ENCODE measurements at places on chromosomes 4 and X.
A peak's percentile ranks its signal among the peaks of the same experiment; 100 is the strongest.

DNA sequence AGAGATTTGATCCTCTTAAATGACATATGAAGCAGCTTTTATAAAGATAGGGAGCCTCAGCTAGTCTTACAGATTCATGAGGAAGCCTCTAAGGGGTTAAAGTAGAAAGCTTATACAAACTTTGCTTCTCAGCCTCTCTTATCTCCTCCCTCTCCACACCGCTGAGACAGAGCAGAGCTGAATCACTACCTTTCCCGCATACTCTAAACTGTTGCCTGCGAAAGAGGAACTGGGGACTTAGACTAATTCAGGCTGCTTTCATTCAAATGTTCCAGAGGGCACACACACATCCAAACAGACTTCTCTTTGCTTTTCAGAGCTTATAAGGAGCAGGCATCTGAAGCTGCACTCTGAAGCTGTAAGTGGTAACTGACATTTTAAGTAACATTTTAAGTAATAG lies at the start of gene SERTM2:
SERTM2 (plus strand) TSS at position 169 of the 400 bp plus-strand sequence. CDS start 7,213 bp downstream, outside the sequence.
- no peak for DNase-seq

- no peak for DNase-seq
Observed at GRCh38 chr4:153927451-153927850, 138.6 kb upstream of the SFRP2 start.

GRCh38 chrX:148995661-148996060 lies 495.2 kb downstream of the AFF2 start:
- DNase-seq: no peak

DNA sequence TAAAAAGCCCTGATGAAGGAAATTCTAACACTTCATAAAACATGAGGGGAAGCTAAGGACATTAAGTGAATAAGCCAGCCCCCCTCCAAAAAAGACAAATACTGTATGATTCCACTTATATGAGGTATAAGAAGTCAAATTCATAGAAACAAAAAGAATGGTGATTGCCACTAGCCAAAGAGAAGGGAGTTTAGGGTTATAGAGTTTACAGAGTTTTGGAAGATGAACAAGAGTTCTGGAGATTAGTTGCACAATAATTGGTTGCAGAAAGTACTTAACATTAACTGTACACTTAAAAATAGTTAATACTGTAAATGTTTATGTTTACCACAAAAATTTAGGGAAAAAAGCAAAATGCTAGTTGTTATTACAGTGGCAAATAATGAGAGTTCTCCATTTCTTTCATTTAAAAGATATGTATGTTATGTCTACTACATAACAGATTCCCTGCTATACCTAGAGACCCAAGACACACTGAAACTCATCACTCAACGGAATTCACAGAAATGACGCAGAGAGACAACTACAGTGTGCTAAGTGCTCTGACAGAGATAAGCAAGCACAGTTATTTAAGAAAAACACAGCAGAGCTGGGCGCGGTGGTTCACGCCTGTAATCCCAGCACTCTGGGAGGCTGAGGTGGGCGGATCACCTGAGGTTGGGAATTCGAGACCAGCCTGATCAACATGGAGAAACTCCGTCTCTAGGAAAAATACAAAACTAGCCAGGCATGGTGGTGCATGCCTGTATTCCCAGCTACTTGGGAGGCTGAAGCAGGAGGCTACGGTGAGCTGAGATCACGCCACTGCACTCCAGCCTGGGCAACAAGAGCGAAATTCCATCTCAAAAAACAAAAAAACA lies 37.2 kb downstream of the EIF4E start:
- no peak for DNase-seq

DNA sequence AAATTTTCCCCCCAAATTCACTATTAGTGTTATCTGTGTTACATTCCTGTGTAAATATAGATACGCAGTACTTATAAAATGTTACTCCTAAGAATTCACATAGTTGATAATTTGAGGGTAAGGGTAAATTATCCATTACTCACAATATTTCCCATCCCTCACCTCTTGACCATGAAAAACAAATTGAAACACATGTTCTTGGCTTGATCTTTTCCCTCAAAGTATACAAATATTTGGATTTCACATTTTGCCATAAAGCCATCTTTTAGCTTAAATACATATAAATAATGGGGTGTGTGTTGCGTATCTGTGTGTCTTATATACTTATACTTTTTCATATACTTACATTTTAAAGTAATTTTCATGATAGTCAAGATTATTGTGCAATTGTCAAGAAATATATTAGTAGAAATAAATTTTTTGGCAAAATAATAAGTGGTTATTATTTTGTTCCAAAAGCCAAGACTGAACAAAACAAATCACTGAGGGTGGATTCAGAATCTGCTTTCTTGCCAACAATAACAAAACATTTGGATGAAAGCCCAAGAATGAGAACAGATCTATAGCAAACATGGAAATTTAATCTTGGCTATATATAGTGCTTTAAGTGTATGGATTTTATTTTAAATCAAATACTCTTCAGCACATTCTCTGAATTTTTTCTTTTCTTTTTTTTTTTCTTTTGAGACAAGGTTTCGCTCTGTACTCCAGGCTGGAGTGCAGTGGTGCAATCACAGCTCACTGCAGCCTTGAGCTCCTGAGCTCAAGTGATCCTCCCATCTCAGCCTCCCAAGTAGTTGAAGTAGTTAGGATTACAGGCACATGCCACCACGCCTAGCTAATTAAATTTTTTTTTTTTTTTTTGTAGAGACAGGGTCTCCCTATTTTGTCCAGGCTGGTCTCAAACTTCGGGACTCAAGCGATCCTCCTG lies 48.5 kb upstream of the PRSS48 start:
- no peak for DNase-seq

- DNase-seq: no peak
Observed at GRCh38 chrX:83022020-83022419, 486.1 kb upstream of the POU3F4 start.

DNA sequence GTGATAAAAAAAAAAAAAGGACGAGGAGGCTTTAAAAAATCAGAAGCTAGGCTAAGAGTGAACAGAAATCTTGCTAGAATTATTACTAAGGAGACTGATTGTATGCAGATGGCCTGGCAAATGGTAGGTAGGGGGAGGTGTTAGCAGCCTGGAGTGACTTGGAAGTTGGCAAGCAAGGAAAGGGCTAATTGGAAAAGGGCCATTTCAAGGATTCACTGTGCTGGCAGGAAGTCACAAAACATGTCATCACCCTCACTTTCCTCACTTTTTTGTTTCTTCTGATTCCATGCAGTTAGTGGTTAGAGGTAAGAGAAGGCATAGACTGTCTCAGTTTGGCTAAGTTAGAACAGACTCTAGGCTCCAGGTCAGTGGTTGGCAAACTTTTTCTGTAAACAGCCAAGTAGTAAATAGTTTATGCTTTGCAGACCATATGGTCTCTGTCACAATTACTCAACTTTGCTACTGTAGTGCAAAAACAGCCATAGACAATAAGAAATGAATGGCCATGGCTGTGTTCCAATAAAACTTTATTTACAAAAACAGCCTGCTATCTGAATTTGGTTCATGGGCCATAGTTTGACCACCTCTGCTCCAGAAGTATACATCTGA lies 646.5 kb upstream of the ACTRT1 start:
- no peak for DNase-seq

DNA sequence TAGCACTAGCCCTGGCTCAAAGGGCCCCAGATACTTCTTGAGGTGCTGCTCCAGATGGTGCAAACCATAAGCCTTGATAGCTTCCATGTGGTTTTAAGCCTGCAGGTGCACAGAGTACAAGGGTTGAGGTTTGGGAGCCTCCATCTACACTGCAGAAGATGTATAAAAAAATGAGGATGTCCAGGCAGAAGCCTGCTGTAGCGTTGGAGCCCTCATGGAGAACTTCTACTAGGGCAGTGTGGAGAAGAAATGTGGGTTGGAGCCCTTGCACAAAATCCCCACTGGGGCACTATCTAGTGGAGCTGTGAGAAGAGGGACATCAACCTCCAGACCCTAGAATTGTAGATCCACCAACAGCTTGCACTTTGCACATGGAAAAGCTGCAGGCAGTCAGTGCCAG lies 231.9 kb downstream of the CHIC2 start:
- no peak for DNase-seq

DNA sequence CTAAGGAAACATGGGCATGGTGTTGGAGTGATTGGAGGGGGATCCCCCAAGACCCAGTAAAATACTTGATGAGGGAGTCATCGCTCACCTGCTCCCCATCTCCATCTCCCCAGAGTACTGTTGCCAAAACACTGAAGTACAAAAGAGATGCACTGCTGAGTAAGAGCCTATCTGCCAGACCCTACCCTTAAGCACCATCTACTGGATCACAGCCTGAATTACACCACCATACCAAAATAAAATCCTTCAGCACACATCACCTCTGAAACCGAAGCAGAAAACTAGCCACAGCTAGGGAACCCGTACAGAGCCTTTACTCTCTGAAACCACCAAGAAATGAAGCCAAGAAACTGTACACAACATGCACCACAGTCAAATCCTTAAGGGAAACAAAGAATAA lies 466.3 kb upstream of the ACTRT1 start:
- DNase-seq: no peak

DNA sequence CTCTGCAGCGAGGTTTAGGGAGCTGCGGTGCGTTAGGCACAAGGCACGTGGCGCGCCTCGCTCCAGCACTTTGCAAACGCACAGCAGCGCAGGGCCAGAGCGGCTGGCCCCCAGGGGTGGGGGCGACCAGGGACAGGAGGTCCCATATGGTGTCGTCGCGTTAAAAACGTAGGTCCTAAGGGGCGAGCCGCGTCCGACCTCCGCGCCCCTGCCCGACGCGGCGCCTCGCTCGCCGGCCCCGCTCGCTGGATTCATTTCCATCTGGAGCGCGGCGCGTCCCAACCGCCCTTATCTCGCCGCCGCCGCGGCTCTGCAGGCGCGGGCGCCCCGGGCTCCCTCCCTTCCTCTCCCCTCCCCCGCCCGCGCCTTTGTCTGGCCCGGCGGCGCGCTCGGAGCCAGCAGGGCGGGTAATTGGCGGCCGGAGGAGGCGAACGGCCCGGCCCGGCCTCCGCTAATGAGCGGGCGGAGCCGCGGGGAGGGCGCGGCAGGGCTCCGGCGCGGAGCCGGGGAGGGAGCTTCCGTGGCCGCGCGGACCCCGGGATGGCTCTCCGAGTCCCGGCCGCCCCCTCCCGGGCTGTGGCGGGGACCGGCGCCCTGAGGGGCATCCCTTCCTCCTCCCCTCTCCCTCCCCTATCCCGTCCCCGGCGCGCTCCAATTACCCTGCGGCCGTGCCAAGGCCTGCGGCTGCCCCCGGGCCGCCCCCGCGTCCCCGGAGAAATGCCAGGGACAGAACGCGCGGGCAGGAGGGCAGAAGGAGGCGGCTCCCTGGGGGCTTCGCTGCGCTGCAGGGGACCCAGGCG lies 409.0 kb downstream of the BCOR start:
- DNase-seq: peak; percentile 67

DNA sequence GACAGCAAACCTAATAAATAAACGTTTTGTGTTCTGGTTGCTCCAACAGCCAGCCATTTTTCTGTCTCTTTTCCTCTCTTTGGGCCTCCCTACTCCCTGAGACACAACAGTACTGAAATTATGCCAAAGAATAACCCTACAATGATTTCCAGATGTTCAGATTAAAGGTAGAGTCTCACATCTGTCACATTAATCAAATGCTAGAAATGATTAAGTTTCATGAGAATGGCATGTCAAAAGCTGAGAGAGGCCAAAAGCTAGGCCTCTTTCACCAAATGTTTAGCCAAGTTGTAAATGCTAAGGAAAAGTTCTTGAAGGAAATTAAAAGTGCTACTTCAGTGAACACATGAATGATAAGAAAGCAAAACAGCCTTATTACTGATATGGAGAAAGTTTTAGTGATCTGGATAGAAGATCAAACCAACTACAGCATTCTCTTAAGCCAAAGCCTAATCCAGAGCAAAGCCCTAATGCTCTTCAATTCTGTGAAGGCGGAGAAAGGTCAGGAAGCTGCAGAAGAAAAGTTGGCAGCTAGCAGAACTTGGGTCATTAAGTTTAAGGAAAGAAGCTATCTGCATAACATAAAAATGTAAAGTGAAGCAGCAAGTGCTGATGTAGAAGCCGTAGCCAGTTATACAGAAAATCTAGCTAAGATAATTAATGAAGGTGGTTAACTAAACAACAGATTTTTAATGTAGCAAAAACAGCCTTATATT lies 182.1 kb upstream of the NUDT6 start:
- no peak for DNase-seq

DNA sequence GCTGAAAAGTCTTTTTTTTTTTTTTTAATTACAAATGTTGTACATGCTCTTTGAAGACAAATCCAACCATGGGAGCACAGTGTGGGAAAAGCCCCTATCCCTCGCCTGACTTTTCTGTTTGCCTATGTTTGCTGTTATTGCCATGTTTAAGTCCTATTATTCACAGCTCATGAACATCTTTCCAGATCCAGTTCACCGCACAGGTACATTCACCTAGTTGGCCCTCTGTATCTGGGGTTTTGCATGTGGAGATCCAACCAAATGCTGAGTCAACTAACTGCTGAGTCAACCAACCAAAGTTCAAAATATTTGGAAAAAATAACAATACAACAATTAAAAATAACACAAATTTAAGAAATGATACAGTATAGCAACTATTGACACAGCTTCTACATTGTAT lies 100.1 kb upstream of the CLNK start:
- no peak for DNase-seq

- DNase-seq: peak; percentile 35
Observed at GRCh38 chr4:88771883-88772450, 74.3 kb upstream of the NAP1L5 start.

DNA sequence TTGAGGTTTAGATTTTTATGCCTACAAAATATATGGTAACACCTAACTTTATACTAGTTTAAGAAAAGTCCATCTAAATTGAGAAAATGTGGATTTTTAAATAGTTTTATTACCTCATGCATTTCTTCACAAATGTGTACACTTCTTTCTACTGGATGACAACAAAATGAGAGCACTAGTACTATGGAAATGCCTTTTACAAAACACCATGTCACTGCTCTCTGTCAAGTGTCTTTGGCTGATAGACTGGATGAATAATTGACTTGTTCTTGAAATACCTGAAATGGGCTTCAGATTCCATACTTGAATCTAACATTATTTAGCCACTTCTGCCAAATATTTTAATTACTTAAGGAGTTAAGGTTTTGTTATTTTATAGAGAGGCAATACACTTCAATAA lies 49.5 kb downstream of the AMELX start:
- DNase-seq: no peak

DNA sequence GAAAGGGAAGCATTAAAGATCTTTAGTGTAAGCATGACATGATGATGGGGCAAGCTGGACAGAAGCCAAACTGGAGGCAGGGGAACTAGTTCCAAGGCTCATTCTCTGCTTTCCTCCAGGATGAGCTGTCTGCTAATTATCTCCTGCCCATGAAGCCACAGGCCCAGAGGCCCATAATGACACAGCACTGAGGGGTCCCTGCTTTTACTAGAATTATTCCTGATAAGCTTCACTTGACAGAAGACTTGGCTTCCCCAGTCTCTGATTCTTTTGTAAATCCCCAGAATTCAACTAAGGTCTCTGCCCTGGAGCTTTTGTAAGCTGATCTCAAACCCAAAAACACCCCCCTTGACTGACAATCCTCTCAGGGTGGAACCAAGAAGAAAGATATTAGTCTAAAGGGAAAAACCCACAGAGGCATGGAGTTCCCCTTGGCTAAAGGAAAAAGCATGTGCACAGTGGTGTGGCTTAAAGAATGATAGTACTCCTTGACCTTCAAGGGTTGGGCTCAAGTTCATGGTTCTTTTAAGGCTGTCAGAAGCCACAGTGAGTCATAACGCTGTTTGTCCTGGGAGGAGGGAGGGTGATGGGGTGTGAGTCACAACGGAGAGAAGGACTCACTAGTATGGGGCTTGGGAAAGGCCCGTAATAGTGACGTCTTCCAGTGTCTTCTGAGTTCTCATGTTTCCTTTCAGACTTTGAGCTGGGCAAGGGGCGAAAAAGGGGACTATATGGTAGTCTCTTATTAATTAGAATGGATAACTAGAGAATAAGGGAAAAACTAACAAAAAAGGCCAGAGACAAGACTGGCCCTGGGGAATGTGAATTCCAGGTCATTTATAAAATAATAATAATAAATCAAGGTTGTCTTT lies 146.0 kb upstream of the CPEB2 start:
- peak; percentile 5 for DNase-seq
